ENCODE measurements at places on chromosomes 12 and 14.

DNA sequence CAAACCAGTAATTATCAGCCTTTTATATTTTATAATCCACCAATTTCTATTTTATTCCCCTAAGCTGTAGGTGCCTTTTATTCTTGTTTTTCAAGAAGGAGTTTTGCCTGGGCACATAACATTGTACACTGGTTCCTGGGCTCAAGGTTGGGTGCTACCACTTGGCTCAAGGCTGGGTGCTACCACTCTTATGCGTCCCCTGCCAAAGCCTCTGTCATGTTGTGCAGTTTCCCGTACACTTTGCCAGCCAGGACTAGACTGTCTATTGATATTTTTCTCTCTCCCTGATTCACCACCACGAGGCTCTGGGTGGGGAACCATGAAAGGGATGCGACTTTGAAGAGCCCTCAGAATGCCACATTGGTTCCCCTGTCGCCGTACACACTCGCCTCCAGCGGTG, 52.5 kb upstream of the VASH1 start:
- no peak for DNase-seq

- no peak for DNase-seq
Measured at GRCh38 chr14:96117101-96117897, 78.1 kb downstream of the C14orf132 start.

DNA sequence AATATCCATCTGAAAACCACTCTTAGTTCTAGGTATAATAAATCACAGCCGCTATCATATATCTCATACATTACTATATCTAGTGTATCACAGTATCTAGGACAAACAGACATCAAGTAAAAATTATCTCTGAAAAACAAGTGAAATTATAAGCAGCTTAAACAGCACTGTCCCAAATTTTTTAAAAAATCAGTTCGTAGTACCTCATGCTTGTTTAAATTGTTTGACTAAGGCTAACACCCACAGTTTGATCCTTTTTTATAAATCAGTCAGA, 33.9 kb downstream of the CDK17 start:
- no peak for DNase-seq

- DNase-seq: no peak
Measured at GRCh38 chr14:100155756-100156616, 3.5 kb downstream of the DEGS2 start.

- DNase-seq: no peak
Measured at GRCh38 chr14:103129301-103130016, 6.2 kb downstream of the TNFAIP2 start.

GRCh38 chr14:83355609-83356008, 1822.0 kb upstream of the SEL1L start:
- no peak for DNase-seq

GRCh38 chr14:99795046-99795445, 1.8 kb downstream of the EML1 start:
- DNase-seq: no peak

DNA sequence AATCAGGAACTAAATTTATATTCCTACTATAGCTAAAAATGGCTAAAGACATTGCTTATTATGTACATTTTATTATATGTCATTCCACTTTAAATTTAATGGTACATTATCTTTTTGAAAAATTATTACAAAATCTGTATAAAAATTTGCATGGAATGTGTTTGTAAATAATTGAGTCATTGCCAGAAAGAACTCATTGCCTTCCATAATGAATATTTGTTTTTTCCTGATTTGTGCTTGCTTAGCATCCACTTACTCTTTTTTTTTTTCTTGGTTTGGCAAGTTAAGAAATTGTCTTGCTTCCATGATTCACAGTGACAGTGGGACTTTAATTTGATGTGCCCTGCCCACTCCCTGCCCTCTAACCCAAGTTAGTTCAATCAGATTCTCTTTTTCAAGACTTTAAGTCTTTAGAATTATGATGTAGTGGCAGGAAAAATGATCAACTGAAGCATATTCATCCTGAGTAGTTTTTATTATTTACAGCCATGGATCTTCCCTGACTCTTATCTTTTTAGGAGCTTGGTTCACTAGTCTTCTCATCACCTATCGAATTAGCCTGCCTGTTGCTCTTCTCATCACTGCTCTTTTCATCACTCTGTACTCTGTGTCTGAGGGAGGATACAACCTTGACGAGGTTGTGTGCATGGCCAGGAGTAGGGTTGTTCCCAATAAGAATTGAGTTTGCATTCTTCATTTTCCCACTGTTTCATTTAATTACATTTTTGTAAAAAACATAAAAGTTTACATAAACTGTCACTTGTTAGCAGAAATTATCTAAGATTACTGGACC, 442.0 kb downstream of the BTG1 start:
- DNase-seq: no peak

DNA sequence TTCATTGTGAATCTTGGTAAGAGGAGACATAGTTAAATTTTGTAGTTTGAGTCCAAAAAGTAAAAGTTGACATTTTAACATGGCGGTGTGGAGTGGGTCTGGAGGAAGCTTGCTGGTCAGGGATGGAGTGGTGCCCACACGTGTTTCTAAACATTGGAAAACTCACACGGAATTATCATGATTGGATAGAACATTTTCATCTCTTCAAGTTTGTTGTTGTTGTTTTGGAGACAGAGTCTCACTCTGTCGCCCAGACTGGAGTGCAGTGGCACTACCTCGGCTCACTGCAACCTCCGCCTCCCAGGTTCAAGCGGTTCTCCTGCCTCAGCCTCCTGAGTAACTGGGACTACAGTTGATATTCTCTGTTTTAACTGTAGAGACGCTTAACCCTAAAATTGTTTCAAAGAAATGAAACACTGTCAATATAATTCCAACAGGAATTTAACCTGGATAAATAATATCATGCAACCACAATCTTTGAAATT, 502 bp upstream of the MBIP start:
- no peak for DNase-seq

- no peak for DNase-seq
Measured at GRCh38 chr12:93783832-93784231, 106.7 kb downstream of the CRADD start.
